CD8-positive, alpha-beta T cell (primary cell): ENCODE measurements at places on chromosomes 6 and 20.

DNA sequence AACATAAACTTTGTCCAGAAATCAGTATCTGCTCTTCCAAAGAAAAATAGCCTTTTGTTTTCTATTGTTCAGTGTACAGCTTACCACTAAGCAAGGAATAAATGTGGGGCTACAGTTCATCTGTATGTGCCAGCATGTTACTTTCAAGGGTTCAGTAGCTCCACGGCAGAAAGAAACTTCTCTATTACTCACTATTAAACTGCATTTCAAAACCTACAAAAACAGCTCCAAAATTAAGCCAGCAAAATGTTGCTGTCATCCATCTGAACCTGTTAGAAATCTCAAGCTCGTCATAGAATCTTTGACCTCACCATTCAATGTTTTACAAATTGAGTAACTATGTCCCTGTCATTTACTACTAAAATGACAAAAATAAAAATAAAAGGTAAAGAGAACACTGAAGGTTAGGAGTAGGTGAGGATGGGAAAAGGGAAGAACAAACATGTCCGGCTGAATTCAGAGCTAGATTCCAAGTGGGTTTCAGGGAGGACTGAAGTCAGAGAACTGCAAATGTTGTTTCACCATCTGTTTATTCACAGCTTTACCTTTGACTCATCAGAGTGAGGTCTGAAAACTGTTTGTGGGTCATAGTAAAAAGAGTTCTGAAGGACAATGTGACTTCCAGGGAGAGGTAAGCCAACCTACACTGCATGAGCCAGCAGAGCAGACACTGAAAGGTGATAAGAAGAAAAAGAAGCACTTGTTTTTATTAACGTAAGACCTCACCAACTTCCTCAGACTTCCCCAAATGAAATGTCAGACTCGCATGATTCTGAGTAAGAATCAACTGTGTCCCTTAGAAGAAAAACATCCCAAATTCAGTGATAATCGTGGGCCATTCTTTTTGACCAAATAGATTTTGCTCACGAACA is 62.0 kb downstream of the ATXN1 start:
- DNase-seq, result no peak

DNA sequence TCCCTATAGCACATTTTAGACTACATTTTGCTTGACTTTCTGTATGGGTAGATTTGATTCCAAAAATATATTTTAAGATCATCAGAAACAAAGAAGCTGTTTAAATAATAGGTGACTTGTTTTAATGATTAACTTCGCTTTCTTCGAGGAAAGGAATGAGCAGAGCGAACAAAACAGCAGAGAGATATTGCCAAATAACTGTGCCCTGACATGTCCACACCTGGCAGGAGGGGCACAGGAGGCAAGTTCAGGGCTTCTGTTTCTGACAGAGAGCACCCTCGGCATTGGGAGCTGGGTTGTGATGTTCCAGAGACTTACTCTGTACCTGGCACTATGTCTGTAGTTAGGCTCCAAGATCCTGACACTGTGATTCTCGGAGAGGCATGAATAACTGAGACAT is 155.7 kb upstream of the SASH1 start:
- DNase-seq, result no peak

- no peak for DNase-seq
Measured at GRCh38 chr6:1162367-1163275, 149.3 kb upstream of the FOXQ1 start.

GRCh38 chr20:658731-659291 is 5.8 kb upstream of the SRXN1 start:
- DNase-seq, result no peak

DNA sequence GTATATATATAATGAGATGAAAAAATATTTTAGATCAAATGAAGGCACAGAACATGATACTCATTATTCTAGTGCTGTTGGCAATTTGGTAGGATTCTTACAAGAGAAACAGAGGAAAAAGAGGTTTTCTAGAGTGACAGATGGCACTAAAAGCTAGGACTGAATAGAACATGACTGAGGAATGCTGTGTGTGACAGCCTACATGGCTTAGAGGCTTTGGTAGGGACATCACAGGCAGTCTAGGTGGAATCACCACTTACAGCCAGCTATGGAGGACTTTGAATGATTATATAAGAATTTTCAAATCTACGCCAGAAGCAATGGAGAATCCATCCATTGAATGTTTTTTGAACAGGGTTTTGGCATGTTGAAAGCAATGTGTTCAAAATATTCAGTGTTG is 52.8 kb downstream of the TPD52L1 start:
- no peak for DNase-seq

DNA sequence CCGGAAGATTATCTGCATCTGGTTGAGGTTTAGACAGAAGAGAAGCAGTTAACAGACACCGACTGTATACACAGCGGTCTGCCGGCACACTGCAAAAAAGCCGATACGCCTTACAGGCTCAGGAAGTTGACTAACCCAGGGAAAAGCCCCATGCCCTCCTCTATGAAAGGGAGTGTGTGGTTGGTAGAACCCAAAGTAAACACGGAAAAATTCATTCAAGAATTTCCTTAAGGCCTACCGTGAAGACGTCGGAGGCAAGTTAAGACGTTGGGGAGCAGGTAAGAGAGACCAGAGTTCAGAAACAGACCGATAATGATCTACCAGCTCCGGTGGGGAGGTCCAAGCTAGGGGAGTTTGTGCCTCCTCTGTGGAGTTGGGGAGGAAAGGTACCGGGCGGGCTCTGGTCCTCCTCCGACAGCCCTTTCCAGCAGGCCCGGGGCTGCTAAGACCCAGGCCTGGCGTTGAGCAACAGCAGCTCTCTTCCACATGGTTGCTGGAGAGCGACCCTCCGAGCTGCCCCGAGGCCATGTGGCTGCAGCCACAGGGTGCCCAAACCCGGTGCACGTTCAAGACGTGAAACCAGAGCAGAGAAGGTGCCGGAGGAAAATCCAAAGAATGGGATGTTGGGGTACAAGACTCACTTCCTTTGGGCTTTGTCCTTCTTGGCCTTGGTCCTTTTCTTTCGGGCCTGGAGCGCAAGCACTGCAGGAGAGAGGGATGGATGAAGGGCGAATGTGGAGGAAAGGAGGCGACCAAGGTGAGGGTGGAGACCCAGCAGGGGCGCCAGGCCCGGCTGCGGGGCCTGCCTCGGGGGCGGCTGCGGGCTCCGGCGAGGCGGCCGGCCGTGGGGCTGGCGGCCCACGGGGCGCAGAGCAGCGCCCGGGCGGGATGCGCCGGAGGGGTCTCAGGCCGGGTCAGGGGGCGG is 809 bp downstream of the SRPK1 start:
- peak; percentile 23 for DNase-seq

DNA sequence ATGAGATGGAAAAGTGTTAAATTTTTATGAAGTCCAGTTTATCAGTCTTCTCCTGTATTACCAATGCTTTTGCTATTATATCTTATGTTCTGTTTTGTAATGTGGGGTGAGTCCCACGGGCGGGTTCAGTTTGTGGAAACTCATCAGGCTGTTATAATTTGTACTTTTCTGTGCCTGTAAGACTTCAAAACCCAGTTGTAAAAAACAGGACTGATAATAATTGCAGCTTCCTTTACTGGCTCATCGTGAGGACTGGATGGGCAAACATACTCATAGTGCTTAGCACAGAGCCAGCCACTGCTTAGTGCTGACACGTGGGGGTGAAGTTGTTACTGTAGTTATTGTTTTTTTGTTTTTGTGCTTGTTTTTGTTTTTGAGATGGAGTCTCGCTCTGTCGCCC is 45.6 kb downstream of the TGM2 start:
- DNase-seq, result no peak

- no peak for DNase-seq
Measured at GRCh38 chr6:31730631-31731086, 1.6 kb upstream of the DDAH2 start.

- no peak for DNase-seq
Measured at GRCh38 chr6:130516604-130517003, 150.8 kb downstream of the TMEM200A start.

DNA sequence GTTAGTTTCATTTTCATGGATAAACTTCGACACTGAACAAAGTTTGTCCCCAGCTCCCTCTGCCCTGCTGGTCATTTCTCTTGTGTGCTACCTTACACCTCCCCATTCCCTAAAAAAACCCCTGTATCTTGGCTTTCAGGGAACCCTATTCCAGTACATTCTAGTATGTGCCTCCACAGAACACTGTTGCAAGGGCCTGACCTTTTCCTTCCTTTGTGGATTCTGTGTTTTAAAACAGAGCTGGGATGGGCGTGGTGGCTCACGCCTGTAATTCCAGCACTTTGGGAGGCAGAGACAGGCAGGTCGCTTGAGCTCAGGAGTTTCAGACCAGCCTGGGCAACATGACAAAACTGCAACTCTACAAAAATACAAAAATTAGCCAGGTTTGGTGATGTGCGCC is 20.6 kb upstream of the QKI start:
- DNase-seq, result no peak

DNA sequence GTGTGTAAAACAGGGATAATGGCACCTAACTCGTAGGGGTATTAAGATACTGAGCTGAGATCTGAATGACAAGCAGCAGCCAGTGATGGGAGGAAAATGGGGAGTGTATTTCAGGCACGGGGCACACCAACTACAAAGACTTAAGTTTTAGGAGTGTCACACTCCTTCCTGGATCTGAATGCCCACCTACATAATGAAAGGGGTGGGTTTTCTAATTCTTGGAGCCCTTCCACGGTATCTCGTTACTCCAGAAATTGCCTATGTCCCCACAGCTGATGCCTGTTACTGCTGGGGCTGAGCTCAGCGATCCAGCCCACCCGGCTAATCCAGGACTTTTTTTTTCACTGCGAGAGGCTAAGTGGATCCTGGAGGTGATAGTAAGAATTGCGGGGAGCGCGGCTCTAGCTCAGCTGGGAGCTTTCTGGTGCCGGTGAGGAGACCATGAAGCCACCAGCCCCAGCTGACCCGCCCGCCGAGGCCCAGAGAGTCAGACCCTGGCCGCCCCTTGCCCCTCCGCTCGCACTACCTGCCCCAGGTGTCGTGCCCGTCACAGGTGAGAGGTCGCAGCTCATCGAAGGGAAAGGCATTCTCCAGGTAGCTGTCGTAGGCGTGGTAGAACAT is 727 bp downstream of the EDEM2 start:
- peak; percentile 4 for DNase-seq

DNA sequence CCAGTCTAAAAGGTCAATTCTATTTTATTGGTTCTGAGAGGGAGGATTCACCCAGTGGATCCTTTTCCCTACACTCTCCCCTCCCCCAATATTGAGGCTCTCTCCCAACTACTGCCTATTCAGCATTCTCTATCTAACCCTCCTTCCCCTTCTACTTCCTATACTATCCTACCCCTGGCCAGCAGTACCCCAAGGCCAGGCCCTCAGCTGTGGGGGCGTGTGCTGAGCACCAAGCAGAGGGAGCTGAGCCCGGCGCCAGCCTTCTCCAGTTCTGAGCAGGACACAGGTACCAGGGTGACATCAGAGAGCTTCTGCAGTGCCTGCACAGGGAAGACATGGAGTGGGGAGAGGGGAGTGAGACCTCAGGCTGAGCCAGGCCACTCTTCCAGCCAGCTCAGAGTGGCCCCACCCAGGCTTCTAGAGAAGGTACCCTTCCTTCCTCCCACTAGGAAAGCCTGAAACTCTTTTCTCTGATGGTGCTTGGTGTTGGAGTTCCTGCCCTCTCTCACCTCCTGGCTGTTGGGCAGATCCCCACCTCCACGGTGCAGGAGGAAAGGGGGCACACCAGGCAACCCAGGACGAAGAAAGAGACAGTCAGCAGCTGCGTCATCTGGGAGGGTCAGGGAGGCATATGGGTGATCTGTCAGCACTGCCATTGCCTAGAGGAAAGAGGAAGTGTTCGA is 1.9 kb downstream of the DDAH2 start:
- DNase-seq, result peak; percentile 19

DNA sequence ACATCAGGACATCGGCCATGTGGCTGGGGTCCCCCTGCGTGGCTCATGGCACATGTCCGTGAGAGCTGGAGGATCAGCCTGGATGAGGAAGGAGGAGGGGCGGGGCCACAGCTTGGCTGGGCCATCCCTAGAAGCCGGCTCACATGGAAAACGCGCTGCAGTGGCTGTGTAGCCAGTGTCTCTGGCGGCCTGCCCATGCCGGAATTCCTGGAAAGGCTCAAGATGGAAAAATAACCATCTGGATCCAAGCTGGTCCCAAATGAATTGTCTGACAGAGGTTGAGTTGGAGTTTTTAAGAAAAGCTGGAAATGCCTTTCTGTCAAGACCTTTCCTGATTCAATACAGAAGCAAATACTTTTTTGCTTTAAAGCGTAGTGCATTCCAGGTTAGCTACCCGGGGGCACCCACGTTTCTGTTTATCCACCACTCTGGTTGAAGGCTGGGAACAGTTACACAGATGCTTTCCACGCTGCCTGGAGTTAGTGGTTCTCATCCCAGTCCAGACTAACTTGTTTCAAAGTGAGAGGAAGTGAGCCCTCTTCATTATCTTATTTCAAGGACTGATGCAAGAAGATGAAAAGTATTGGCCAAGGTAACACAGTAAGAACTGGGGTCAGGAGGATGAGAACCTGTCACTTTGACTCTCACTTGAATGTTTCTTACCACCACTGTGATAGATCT is 99.0 kb downstream of the GMPR start:
- DNase-seq, result no peak

- DNase-seq, result no peak
Measured at GRCh38 chr6:33886673-33887144, 82.9 kb upstream of the MLN start.

DNA sequence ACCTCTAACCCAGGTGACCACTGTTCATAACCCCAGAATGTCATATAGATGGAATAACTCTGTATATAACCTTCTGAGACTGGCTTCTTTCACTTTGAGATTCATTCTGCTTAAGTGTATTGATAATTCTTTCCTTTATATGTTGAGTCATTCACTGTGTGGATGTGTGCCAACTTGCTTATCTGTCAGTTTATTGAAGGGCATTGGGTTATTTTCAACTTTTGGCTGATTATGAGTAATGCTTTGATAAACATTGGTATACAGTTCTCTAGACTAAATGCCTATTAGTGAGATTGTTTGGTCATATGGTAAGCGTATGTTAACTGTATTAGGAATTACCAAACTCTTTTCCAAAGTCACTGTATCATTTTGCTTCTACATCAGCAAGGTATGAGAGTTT is 453.4 kb upstream of the SPTLC3 start:
- DNase-seq, result no peak

GRCh38 chr6:2085657-2086056 is 159.7 kb downstream of the GMDS start:
- no peak for DNase-seq

DNA sequence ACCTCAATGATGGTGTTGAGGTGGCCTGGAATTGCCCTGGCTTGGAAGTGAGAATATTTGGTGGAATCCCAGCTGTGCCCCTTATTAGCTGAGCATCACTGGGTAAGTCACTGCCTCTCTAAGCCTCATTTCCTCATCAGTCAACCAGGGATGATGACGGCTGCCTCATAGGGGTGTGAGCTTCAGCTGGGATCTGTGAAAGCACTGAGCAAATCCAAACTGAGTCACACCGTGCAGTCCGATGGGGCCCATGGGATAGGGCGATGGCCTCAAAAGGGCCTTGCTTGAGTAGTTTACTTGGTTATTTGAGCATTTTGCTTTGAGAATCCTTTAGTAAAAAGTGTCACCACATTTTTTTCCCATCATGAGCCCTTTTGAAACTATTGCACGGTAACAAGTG is 1.1 kb downstream of the SLC22A1 start:
- DNase-seq, result no peak

- no peak for DNase-seq
Measured at GRCh38 chr6:19753826-19754225, 83.3 kb upstream of the ID4 start.

- no peak for DNase-seq
Measured at GRCh38 chr20:33176101-33176500, 8.1 kb downstream of the BPIFA2 start.
